Stimulated activated CD4-positive, alpha-beta T cell treated with anti-CD3 and anti-CD28 coated beads, TNF-alpha, amount 100 ng/mL, for 1 hour (primary cell): ENCODE measurements at places on chromosomes 5 and 9.

GRCh38 chr9:69519470-69520240 lies 152.5 kb downstream of the APBA1 start:
- DNase-seq, result no peak

DNA sequence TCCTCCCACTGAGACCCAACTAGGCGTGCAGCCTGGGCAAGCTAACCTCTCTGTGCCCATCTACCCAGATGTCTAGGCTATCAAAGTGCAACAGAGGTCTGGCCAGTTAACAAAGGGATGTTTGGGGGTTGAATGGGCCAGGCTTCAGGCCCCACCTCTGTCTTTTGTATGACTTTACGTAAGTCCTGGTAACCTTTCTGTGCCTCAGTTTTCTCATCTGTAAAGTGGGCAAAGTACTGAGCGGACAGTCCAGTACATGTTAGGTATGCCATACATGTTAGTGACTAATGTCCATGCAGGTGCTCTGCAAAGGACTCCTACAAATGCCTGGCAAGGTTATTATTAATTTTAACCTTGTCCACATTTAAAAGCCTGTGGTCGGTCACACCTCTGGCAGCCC lies 14.0 kb downstream of the NR5A1 start:
- DNase-seq, result no peak

DNA sequence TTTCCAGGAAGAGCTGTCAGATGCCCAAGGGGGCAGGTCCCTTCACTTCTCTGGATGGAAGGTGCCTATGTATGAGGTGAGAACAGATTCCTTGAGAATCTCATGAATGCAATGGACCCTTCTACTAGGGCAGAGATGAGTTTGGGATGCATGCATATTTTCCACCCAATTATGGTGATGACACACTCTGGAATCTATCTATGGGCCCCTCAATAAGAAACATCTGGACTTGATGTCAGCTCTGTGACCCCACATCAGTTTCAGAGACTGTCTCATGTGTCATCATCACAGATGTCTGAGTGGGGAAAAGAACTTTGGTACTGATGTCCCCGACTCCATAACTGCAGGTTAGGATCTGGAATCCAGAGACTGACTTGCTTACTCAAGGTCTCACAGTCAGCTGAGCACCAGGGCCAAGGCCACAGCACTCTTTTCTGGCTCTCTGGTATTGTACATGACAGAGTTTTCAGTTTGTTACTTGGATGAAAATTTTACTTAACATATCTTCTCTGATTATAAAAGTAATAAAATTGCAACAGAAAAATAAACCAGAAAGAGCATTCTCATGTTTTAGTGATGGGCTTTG lies 177.0 kb downstream of the DCP2 start:
- DNase-seq, result no peak

- DNase-seq, result no peak
Measured at GRCh38 chr5:84791138-84791537, 406.5 kb upstream of the EDIL3 start.

- no peak for DNase-seq
Measured at GRCh38 chr5:55467862-55468551, 66.8 kb downstream of the PLPP1 start.

DNA sequence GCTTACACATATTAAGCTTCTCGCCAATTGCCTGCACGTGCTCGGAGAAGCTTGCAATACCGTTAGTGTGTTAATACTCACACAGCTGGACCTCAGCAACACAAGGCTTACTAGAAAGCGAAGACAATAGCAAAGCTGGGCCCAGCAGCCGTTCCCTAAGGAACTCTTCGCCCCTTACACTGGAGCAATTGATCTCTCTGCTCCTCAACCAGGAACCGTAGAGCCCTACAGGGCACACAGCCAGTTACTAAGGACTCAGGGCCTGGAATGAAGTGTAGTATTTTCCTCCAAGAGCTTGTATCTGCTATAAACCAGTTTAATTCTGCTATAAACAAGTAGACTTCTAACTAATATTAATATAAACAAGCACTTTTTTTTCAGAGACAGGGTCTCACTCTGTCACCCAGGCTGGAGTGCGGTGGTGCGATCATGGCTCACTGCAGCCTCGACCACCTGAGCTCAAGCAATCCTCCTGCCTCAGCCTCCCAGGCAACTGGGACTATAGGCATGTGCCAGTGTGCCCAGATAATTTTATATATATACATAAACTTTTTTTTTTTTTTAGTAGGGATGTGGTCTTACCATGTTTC lies 67.0 kb upstream of the SIMC1 start:
- no peak for DNase-seq
